ENCODE measurements at places on chromosomes 16 and 17.

- DNase-seq, result no peak
Observed at GRCh38 chr16:58329135-58329534, 34.3 kb upstream of the PRSS54 start.

DNA sequence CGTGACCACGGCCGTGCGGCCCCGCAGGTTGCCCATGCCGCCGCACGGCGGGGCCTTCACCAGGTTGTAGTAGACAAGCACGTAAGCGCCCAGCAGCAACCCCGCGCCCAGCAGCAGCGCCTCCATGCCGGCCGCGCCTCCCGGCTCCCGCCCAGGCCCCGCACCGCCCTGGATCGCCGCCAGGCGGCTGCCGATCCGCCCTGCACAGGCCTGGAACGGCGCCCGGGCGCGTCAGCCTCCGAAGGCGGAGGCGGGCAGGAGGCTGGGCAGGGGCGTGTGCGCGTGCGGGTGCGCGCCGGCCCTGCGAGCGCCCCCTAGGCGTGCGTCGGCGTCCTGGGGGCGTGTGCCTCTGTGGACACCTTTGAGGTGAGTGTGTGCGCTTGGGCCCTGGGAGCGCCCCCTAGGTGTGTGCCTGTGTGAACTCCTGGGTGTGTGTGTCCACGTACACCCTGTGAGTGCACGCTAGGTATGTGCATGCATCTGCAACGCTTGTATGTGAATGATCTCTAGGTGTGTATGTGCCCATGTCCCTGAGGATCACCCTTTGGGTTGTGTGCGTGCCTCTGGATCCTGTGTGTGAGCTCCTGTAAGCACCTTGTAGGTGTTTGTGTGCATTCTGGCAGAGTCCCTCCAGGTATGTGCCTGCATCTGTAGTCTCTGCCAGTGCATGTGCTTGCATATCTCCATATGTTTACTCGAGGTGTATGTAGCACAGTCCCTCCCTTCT is at the start of gene DHRS13:
Gene DHRS13 (minus strand): TSS at position 261 of the 727 bp plus-strand sequence. CDS start 135 bp downstream, at position 126.
- peak; percentile 94 for DNase-seq

GRCh38 chr16:27965801-27966200 is 97.7 kb downstream of the GSG1L start:
- DNase-seq, result no peak

DNA sequence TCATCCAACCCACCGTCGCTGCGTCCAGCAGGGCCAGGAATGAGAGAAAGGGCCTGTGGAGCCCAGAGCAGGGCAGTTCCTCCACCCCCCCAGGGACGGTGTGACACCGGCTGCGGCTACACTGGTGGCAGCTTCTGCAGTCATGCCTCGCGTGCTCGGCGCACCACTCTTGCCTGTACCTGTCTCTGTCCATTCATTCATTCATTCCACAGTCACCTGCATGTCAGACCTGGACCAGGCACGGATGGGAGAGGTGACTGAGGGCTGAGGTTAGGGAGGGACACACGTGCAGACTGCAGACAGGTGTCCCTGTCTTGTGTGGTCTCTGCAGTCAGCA is 27.3 kb downstream of the ENDOV start:
- DNase-seq, result no peak

GRCh38 chr17:50470426-50470825 is 1.7 kb upstream of the CHAD start:
- DNase-seq, result no peak

DNA sequence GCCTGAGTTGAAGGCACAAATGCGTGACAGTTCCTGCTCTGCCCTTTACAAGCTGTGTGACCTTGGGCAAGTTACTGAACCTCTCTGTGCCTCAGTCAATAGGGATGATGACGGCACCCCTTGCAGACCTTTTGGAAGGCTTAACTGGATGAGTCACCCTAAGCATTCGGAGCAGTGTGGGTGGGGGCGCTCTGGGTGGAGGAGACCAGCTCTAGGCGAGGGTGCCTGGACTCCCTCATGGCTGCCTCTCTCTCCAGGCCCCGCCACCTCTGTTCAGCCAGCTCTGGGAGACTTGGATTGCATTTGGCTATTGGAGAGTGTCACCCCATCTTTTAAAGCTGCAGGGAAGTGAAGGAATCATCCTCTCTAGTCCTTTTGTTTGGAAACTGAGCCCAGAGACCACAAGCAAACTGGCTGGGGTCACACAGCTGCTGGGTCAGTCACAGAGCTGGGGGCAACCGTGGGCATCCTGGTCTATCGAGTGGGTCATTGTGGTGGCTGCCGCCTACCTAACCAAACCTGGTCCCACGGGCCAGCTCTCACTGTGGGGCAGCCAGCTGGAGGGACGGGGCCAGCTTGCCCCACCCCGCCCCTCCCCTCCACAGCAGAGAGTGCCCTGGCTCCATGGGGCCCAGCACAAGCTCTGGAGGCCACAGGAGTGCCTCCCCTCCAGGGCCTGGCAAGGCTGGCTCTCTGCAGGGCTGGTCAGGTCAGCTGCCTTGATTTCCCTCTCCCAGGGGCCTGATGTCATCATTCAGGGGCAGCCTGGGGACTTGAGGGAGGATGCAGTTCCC is 20.2 kb upstream of the GSE1 start:
- no peak for DNase-seq

- no peak for DNase-seq
Observed at GRCh38 chr16:84920333-84920732, 91.0 kb downstream of the ZDHHC7 start.

DNA sequence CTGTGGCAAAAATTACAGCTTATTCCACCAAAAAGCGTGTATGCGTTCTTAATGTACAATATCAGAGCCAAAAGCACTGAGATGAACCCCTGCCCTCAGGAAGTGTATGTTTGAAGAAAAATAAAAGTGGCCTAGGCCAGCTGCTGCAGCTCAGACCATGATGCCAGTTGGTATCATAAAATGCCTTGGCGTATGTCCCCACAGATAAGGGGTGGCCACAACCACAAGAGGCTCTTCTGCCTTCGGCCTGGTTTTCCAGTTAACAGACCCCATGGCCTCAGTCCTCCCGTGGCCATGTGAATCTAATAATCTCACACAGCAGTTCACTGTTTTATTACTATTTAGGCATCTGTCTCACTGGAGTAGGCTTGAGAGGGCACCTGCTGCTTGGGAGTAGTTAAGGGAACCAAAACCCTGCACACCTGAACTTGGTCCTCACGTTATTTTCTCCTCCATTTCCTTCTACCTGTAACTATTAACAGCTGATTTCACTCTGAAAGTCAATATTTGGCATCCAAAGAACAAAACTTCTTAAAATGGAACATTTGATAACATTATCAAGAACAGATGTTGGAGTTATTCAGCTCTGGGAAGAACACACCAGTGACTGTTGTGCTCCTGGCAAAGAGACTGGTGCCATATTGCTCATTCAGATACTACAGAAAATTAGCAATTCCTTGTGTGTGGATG is 34.8 kb upstream of the ERN1 start:
- no peak for DNase-seq

DNA sequence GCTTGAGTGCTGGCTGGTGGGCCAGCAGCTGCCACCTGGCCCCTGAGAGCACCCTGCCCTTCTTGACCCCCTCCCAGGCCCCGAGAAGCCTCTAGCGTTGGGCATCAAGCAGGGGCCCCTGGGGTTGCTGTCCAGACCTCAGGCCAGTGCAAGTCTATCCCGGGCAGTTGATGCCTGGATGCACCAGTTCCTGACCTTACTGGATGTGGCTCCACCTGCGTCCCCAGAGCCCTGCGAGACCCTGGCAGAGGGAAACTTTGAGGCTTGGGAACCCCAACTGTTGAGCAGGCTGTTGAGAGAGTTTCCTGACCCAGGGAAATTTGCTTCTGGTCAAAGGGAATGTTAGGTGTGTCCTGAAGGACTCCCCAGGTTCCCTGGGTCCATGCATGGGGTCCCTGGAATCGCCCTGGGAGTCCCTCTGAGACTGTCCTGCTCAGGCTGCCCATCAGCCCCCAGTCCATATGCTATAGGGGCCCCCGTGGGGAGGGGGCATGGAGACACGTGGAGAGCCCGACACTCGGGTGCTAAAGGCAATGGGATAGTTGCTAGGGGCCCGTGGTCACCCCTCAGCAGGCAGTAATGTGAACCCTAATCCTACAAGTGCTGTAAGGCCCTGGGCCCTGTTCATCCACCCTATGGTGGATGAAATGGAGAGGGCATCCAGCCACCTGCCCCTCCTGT is 46.4 kb downstream of the RAB11FIP4 start:
- DNase-seq, result no peak

DNA sequence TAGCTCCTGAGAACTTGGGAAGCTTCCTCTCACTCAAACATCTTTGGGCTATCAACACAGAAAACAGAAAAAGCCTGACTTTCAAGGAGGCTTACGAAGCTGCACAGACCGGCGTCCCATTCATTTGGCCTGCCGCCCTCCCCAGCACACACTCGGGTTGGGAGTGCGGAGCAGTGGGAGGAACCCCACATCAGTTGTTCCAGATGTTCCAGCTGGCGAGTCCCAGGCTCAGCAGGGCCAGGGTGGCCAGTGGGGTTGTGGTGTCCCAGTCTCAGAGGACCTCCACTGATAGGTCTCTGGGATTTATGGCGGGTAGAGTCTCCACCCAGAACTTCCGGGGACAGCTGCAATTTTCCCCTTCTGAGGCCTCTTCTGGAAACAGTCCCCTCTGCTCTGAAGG is 43.1 kb upstream of the DLX4 start:
- no peak for DNase-seq

All from GM12892 (cell line).